ENCODE measurements at places on chromosomes 11 and 22.

- no peak for DNase-seq
Observed at GRCh38 chr11:74418509-74418895, 20.3 kb upstream of the PGM2L1 start.

- DNase-seq = no peak
Observed at GRCh38 chr22:48894804-48895250, 932.8 kb downstream of the BRD1 start.

DNA sequence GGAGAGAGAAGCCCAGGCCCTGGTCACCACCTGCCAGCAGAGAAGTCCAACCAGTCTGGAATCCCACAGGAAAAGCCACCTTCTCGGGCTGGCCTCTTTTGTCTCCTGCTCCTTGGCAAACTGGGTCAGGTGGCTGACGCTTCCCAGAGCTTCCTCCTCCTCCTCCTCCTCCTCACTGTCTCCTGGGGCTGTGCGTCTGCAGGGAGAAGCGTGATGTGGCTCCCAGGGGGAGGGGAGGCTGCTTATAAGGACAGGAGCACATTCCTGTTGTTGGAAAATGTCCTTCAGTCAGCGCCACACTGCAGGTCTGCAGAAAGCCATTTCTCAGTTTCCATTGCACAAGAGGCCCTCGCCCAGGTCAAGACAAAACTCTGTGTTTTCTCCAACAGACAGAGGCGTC lies 1316.5 kb downstream of the BRD1 start:
- DNase-seq = no peak

GRCh38 chr11:101686514-101686913 lies 102.7 kb upstream of the TRPC6 start:
- DNase-seq = peak; percentile 91

Data from foreskin keratinocyte (primary cell).